NB4 (cell line): ENCODE measurements at places on chromosomes 11 and 22.

GRCh38 chr11:9672288-9672916 is 8.5 kb downstream of the SWAP70 start:
- no peak for DNase-seq

DNA sequence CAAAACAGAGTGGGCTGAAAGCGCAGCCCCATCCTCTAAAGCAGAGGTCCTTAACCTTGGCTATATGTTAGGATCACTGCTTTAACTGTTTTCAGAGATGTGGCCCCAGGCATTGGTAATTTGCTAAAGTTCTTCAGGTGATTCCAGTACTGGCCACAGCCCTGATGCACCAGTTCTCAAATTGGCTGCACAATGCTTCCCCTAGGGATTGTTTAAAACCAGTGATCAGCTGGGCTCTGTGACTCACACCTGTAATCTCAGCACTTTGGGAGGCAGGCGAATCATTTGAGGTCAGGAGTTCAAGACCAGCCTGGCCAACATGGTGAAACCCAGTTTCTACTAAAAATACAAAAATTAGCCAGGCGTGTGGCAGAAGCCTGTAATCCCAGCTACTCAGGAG is 8.4 kb upstream of the IRAG1 start:
- DNase-seq, result peak; percentile 13

- DNase-seq, result no peak
Measured at GRCh38 chr22:45632791-45633515, 38.7 kb upstream of the ATXN10 start.

DNA sequence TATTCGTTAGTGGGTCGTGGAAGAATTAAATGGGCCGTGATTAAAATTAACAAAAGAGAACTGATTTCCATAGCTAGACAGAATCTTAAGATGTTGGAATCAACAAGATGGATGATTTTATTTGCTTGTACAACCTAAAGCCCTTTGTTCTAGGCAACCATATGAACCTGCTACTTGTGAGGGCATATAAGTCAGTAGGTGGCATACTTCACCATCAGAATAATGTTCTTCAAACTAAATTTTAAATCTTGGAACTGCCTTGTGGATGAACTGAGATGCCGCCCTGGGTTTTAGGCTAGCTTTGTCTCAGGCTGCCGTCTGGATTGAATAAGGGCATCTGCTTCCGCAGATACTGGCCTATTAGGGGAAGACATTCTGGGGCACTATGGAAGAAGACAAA is 40.9 kb downstream of the CSRP3 start:
- peak; percentile 1 for DNase-seq

DNA sequence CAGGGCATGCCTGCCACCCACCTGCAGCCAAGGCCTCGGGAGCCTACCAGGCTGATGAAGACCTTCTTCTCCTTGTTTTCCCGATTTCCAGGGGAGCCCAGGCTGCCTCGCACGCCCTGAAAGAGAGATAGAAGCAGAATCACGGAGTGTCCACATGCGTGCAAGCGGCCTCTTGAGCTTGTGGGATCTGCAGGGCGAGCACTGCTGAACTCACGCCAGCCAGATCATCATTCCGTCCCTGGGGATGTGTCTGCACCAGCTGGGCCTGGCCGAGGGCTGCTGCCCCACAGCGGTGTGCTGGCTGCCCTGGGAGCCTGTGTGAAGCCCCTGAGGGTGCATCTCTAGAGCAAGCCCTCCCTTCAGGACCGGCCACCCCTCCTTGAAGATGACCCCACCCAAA is 17.9 kb downstream of the USH1C start:
- DNase-seq, result no peak

DNA sequence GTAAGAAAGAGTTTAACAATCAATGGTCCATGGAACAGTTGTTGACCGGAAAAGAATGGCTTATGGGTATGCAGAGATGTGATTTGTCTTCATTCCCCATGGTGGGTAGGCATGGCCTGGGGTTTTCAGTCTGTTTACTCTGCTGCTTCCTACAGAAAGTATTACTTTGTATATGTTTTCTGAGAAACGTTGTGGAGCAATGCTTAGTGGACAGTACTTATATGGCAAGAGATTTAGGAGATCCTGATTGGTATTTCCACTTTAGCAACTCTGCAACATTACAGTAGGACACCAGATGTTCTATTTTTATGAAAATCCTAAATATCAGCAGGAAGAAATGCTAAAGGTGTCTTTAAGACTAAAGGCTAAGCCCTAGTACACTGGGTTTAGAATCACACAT is 309.1 kb downstream of the AASDHPPT start:
- no peak for DNase-seq

- no peak for DNase-seq
Measured at GRCh38 chr11:65672180-65672860, 9.6 kb upstream of the RELA start.

- no peak for DNase-seq
Measured at GRCh38 chr11:3173795-3174194, 8.7 kb upstream of the OSBPL5 start.

DNA sequence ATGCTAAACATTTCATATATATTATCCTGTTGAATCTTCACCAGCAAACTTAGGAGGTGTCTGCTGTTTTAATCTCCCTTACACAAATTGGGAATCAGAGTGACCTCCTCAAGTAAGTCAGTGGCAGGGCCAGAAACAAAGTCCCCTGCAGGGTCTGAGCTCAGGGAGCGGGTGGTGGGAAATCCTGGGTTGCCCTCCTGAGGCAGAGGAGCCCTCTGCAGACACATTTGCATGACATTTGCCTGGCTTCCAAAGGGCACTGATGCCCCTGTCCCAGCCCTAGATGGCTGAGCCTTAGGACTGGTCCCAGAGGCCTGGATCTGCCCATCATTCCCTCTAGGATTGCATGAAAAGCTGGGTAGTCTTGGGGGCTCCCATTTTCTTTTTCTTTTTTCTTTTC is 2.1 kb upstream of the INPP5J start:
- no peak for DNase-seq

- DNase-seq, result no peak
Measured at GRCh38 chr22:44445731-44446130, 52.3 kb downstream of the RTL6 start.
